ENCODE measurements at places on chromosomes 11 and 22.

DNA sequence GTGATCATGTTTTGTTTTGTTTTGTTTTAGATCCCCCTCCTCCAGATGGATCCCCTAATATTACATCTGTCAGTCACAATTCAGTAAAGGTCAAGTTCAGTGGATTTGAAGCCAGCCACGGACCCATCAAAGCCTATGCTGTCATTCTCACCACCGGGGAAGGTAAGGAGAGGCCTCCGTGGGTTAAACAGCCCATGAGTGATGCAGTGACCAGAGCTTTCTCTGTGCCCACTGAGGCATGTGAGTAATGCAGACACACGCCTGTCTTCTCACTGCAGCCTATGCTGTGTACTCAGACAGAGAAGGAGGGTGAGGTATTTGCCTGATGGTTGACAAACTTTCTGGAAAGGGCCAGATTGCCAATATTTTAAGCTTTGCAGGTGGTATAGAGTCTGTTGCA, 73.7 kb upstream of the OR4B1 start:
- no peak for DNase-seq

- no peak for DNase-seq
These were observed 79.4 kb downstream of the PRR5L start for GRCh38 chr11:36375353-36376008.

DNA sequence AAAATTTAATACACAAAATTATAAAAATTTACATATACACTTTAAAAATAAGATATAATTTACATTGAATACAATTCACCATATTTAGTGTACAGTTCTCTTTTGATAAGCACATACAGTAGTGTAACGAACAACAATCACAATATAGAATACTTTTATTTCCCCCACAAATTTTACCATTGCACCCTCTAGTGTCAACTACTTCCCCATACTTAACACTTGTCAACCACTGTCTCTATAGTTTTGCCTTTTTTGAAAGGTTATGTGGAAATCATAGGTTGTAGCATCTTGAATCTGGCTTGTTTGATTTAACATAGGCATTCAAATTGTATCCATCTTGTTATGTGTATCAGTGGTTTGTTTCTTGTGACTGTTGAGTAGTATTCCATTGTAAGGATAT, 21.3 kb upstream of the PANX1 start:
- DNase-seq: no peak

DNA sequence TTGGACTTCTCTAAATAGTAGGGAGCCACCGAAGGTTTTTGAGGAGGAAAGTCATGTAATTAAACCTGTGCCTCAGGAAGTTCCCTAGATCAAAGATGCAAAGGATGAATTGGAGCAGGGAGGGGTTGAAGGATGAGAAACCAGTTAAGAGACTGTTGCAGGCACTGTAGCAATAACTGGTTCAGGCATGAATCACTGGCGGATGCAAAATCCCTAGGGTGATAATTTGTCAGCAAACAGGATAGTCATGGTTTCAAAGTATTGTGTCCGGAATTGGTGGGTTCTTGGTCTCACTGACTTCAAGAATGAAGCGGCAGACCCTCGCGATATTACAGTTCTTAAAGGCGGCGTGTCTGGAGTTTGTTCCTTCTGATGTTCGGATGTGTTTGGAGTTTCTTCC, 19.9 kb downstream of the TRIOBP start:
- no peak for DNase-seq

- no peak for DNase-seq
These were observed 350.2 kb downstream of the BUD13 start for GRCh38 chr11:116422556-116422955.

DNA sequence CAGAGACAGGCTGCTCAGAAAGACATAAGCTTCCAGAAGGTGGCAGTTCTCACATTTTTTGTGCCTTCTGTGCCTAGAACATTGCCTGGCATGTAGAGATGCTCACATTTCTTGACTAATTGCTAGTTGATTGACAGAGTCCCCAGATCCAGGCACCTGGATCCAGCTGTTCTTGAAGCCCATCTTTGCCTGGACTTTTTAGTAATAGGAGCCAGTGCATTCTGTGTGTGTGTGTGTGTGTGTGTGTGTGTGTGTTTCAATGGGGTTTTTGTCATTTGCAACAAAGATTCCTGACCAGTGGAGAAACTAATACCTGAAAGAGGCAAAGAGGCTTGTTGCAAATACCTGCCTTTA, 15.1 kb downstream of the MRGPRF start:
- DNase-seq: no peak

GRCh38 chr11:115700981-115701875, 197.0 kb upstream of the CADM1 start:
- DNase-seq: no peak

GRCh38 chr11:84227970-84228665, 942.0 kb upstream of the CCDC90B start:
- DNase-seq: no peak

GRCh38 chr11:7204778-7205177, 46.9 kb upstream of the SYT9 start:
- no peak for DNase-seq

DNA sequence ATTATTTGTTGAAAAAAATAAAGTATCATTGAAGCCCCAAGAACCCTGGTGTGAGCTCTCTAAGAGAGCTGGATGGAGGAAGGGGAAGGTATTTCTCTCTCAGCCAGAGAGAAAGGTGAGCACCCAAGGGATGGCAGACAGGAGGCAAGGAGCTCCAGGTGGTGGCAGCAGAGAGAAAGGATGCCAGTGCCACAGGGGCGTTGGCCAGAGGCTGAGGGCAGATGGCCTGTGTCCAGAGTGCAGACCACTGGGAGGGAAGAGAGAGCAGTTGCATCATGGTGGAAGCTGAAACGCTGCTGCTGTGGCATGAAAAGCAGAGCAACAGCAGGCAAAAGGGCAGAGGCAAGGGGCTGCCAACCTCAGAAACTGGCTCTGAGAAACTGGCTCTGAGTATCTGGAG, 8.5 kb downstream of the SPON1 start:
- no peak for DNase-seq

DNA sequence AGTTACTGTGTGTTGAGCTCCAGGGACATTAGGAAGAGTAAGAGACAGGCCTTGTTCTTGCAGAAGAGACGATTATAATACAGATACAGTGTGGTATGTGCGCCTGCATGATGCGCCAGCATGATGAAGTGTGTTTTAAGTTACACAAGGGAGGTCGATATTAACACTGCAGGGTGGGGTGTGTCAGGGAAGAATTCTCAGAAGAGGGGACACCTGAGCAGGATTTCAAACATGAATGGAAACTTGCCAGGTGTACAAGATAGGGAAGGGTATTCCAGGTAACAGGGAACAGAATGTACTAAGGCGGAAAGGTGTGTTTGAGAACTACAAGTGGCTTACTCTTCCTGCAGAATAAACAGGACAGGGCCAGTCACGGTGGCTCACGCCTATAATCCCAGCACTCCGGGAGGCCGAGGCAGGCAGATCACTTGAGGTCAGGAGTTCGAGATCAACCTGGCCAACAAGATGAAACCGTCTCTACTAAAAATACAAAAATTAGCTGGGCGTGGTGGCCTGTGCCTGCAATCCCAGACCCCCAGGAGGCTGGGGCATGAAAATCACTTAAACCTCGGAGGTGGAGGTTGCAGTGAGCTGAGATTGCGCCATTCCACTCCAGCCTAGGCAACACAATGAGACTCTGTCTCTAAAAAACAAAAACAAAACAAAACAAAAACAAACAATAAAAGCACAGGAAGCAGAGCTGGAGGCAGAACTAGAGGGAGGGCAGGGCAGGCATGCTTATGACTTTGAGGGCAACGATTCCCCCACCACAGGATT, 59.0 kb downstream of the SYN3 start:
- no peak for DNase-seq

GRCh38 chr11:87263979-87264378, 226.2 kb downstream of the TMEM135 start:
- DNase-seq: no peak

- no peak for DNase-seq
These were observed 13.9 kb upstream of the OR8K1 start for GRCh38 chr11:56331861-56332491.

DNA sequence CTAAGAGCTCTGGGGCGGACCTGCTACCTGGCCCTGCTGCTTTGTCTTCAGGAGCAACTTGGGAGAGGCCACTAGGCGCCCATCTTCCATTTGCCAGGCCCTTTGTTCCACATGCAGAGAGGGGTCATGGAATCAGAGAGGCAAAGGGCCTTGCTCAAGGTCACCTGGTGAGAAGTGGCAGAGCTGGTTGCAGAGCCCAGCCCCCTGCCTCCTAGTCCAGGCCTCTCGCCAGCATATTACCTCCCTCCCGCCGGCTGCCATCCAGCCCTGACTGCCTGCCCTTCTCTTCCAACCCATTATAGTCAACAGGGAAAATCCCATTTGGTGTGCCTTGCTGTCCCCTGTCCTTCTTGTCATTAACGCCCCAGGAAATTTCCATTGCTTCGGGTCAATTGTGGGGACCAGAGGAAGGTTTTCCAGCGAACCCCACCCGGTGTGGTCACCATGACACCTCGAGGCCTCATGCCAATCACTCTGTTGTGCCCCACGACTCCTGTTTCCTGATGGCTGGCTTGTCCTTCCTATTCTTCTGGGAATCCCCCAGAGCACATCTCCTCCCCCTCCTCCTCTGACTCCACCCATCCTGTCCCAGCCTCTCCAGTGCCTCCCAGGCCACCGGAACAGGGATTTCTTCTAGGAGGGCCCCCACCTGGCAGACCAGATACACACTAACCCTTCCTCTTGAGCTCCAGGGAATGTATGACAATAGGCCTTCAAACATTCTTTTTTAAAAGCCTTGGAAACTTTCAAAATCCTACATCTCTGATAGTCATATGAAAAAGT, 77.0 kb downstream of the NECTIN1 start:
- no peak for DNase-seq

GRCh38 chr11:70278994-70279393, 8.5 kb downstream of the PPFIA1 start:
- DNase-seq: no peak

DNA sequence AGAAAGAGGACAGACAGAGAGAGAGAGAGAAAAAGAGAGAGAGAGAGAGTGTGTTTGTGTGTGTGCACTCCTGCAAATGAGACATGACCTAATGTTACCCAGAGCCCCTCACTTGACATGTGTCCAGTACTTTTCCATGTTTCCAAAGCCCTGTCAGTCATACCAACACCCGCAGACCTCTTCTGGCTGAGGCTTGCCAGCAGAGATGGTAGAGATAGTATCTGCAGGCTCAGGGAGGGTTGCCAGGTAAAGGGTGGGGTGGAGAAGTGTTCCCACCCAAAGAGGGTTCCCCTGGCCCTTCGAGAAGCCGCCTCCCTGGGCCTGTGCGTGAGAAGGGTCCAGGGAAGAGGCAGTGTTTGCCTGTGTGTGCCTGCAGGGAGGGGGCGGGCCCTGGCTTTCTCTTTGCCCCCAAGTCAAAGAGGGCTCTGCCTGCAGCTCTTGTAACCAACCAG, 40.7 kb downstream of the POU2F3 start:
- no peak for DNase-seq

DNA sequence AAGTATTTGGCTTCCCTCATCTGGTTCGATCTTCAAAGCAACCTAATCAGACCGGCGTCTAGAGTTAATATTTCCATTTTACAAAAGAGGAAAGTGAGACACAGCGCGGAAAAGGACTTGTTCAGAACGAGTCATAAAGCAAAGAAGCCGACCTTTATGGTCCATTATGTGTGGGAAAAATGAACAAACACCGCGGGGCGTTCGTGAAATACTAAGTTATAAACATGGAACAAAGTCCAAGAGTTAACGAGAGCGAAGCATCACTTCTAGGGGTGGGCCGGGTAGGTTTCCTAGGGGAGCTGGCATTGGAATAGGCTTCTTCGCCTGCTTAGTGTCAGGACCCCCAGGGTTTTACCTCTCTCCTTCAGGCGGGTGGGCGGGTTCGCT, 575 bp downstream of the DUSP18 start:
- peak; percentile 8 for DNase-seq

DNA sequence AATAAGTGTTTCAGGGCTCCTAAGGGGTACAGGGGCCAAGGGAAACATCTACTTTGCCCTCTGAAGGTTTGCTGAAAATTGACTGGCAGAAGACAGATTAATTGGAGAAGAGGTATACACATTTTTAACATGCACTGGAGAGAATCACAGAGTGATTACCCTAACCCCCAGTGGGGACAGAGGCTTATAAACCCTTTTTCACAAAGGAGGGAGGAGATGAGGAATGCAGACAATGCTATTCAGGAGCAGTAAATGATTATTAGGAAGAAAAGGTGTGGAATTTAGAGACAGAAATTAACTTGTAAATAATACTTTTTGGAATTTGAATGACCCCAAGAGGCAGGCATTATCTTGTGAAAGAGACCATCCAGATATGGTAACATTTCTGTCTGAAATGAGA, 582.4 kb upstream of the B3GAT1 start:
- DNase-seq: no peak

DNA sequence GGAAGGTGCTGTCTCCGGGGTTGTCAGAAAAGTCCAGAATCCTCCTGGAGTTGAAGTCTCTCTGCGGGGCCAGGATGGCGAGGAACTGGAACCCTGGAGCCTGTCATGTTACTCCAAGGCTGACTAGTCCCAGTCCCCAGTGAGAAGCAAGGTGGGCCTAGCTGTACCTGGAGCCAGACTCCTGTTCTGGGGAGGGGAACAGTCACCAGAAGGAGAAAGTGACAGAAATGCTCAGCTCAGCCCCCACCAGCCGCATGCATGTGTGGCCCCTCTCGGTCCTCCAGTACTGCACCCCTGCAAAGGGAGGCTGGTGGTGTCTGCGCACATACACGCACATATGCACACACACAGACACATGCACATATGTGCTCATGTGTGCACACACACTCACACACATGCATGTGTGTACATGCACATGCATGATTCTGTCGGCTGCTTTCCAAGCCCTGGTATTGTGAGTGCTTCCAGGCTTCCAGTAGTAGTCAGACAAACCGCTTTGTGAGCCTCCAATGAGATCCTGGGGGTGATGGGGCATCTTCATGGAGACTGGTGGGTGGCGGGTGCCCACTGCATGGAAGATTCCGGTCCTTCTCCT, 54.3 kb downstream of the RTL6 start:
- no peak for DNase-seq

- no peak for DNase-seq
These were observed 1.4 kb downstream of the TNNI2 start for GRCh38 chr11:1839924-1840779.

GRCh38 chr11:45907911-45908370, 870 bp upstream of the FREY1 start:
- DNase-seq: no peak

DNA sequence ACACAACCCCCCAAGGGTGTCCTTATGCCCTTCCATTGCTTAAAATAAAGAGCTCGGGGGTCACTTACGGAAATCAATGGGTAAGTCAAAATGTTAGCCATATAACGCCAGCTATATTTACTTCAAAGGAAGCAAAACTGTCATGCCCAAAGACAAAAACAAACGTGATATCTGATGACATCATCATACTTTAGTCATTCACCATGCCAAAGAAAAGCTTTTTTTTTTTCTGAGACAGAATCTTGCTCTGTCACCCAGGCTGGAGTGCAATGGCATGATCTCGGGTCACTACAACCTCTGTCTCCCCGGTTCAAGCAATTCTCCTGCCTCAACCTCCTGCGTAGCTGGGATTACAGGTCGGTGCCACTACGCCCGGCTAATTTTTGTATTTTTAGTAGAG, 47.7 kb upstream of the SC5D start:
- DNase-seq: no peak
